Thymus (tissue), 14 donors: ENCODE measurements at places on chromosomes 12 and 14.

DNA sequence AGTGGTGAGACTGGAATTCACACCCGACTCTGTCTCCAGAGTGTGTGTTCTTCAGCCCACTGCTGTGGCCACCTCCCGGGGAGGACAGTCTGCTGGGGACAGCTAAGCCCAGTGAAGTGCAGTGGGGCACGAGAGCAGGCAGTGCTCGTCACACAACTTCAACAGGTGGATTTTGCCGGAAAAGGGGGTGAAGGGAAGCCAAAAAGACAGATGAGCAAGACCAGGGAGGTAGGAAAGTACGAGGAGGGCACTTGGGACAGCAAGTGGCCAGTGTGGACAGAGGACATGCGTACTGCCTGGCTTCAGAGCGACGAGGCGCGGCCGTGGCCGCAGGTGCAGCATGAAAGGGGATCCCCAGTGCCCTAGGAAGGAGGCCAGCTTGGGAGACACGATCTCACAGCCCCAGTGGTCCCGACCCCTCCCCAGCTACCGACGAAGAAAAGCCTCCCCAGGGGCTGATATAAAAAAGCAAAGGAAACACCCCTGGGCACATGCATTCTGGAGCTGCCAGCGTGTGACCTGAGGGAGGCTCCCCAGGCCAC lies 96.1 kb downstream of the FBXL14 start:
- DNase-seq = no peak

DNA sequence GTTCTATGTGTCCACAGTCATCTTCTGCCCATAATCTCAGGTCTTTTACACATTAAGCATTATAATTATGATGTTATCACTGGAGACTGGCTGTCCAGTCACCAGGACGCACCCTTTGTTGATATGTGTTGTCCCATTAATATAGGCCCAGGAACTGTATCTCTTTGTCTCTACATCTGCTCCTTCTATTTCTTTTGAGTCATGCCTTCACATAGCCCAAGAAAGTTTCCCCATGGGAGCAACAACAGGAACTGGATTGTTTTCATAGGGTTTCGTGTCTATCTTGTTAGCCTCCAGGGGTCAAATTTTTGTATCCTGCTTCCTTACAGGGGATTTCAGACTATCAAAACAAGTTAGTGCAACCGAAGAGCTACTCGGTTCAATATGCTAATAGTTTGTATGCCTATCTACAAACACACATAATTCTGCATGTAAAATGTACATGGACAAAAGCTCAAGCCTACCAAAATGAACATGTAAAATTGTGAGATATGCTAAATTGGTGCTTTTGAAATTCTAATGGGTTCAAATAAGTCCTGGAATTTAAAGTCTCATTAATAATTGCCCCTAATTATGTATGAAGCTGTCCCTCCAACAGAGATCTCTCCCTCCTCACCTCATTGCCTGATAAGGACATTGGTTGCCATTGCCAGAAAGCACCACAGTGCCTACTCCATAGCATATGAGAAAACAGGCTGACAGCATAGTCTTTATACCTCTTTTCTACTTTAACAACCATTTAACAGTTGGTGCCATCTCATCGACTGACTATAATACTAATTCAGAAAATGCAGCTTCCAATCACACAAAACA lies 99.8 kb upstream of the DIO2 start:
- no peak for DNase-seq

DNA sequence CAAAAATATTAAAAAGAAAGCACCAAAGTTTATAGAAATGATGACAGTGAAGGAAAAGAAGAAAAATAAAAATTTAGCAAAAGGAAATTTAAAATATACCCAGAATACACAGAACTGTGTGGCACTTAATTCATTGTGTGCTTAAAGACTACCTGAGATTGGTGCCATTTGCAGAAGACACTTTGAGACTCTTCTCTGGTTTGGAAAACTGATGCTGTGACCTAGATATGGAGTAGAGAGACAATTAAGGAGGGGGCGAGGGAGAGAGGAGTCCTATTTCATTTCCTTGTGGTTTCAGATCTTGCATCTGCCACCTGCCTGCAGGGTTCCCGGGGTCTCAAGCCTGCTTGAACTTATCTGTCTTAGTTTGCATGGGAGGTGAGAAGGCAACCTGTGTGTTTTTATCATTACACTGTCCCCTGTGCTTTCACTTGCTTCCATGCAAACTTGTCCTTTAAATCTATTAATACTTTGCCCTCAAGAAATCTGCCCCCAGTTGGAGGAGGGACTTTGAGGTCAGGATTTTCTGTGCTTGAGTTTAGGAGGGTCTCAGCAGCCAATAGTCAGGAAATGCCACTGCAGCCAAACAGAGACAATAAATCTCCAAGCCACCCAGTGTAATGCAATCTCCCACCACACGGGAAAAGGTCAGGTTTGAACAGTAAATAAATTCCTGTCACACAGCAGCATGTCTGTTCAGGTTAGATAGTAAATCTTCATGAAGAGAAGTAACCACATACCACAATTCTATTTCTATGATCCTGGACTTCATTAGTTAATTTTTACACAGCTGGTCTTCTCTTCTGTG lies 119.4 kb downstream of the CAND1 start:
- no peak for DNase-seq

GRCh38 chr14:73744175-73744867 lies 30.1 kb upstream of the PNMA1 start:
- DNase-seq = no peak

DNA sequence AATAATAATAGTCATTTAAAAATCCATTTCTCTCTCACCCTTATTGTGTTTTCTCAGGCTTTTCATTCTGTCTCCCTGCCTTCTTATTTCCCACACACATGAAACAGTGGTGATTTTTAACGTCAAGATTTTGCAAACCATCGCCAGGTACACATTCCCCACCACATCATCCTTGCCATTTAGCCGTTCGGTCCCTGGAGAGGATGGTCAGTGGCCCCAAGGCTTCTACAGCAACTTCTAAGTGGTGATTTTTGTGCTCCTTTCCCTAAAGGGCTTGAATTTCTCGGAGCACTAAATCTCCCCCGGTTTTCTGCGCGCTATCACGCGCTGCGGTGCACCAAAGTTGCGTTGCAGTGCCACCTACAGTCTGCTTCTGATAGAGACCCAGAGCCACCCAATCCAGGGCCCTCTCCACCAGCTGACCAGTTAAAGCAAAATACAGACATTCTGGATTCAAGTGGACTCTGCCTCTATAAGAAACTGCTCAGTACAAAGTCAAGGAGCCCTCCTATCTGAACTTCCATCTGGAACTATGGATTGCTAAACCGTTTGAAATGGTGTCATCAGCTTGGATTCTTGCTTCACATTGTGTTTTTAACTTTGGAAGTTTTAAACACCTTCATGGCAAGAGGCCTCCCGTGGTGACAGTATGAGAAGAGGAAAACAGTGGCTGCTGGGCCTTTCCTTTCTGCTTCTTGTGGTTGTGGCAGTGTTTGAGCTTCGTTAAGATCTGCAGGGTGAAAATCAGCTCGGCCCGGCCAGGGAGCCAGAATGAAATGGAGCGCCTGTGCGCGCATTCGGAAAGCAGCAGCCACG lies 234.0 kb downstream of the SPTSSA start:
- DNase-seq = peak; percentile 14

- no peak for DNase-seq
Measured at GRCh38 chr12:70271025-70271424, 27.8 kb downstream of the CNOT2 start.

- DNase-seq = no peak
Measured at GRCh38 chr14:89614009-89614691, 197.1 kb upstream of the FOXN3 start.

DNA sequence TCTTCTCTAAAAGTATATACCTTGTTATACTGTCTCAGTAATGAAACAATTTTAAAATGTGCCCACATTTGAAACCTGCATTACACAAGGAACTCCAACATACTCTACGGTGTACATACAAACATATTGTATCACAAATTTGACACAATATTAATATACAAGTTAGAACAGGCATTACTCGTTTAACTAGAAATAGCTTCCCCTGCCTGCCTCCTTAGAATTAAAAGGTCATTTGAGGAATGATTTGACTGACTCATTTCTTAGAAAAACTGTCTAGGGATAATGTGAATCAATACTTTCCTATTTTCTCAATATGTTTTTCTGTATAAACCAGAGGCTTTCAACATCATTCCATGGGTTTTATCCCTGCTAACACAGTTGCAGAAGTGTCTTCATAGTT lies 73.7 kb downstream of the STON2 start:
- DNase-seq = no peak

GRCh38 chr14:61609884-61610283 lies 85.4 kb upstream of the HIF1A start:
- no peak for DNase-seq

GRCh38 chr14:21108791-21109190 lies 7.9 kb downstream of the TMEM253 start:
- DNase-seq = no peak

- DNase-seq = no peak
Measured at GRCh38 chr12:75747572-75748021, 236.2 kb upstream of the KRR1 start.

DNA sequence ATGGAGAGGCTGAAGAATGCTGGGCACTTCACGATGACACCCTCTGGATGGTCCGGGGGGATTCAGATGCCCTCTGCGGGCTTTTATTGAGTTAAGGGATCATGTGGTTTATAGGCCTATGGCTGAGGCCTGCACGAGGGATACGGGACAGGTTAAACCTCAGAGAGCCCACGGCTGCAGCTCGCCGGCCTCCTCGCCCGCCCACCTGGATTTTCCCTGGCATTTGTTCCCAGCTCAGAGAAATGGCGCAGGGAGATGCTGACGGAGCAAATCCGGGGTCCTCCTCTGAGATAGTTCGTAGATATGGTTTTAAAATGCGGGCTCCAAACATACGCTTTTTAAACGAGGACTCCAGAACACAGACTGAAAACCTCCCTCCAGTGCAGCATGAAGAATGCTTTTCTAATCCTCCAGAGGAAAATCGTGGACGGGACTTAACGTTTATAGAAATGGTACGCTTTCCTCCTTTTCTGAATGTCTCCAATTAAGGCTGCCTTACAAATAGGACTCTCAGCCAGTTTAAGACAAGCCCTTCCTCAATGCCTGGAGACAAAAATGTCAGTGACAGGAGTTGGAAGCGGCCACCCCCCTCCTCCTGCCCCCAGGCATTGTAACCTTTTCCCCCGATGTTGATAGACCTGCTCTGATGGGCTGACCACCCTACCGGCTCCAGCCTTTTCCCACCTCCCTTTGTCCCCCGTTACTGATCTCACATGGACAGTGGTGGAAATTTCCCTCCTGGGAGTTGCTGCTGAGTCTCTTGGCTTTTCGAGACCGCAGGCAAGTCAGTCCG lies 16.6 kb downstream of the CCND2 start:
- DNase-seq = no peak

- peak; percentile 28 for DNase-seq
Measured at GRCh38 chr12:122471324-122472226, 29.2 kb downstream of the ZCCHC8 start.

DNA sequence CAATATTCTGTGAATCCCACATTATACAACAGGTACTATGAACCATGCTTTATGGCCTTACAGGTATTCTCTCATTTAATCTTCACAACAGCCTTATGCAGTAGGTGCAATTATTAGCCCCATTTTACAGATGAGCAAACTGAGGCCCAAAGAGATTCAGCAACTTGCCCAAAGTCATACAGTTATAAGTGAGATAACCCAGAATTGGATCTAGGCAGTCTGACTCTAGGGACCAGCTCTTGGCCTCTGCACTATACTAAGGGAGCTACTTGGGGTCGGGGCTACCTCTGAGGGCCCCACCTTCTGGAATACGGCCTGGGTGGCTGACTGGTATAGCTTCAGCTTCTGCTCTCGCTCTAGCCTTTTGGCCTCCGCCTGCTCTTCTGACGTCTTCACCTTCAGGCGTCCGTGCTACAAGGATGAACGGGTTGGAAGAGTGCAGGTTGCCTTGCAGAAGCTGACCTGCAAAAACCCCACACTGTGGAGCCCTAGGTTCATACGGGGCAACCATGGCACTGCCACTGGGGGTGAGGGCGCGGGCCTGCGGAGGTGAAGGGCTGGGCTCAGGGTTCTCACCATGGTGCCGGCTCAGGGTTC lies 762 bp downstream of the RABGGTA start:
- DNase-seq = no peak

- no peak for DNase-seq
Measured at GRCh38 chr14:104142946-104143470, 4.6 kb downstream of the KIF26A start.

DNA sequence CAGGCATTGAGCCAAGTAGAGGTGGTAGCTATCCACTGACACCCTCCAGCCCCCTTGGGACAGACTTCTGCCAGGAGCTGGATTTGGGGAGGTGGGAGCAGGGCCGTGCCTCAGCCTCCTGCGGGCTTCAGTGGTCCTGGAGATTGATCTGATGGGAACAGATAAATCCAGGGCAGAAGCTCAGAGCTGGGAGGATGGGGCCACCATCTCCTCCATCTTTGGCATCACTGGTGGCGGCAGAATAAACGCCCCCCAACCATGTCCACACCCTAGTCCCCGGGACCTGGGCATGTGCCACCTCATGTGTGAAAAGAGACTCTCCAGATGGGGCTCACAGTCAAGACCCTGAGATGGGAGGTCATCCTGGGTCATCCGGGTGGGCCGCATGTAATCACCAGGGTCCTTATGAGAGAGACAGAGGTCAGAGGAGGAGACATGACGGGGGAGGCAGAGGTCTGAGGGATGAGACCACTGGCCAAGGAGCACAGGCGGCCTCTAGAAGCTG lies 209.6 kb upstream of the RTL1 start:
- DNase-seq = no peak

DNA sequence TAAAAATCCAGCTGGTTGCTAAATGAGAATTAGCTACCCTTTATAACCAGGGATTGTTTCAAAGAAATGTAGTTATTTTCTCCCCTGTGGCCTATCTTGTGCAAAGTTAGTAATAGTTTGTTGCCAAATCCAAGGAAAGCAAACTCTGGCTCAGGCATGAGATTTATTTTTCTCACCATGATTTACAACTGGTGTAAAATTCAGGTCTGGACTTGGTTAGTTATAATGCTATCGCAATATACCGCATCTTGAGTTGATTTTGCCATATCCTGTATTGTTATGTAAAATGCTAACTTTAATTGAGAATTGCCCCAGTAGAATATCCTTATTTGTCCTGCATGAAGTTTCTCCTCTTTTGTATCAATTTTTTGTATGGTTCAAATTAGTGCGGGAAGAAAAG lies 135.5 kb downstream of the CRADD start:
- DNase-seq = no peak

GRCh38 chr14:101184572-101184971 lies 281.1 kb upstream of the RTL1 start:
- no peak for DNase-seq

- no peak for DNase-seq
Measured at GRCh38 chr12:19937161-19937560, 431.2 kb upstream of the PDE3A start.
